ENCODE measurements at places on chromosomes 1 and 21. TPM values are rescaled to one million over a fixed set of nuclear protein-coding genes. Genes with fewer than 3 reads are reported as not detected.

SLFNL1 gene
- 0.16 TPM for polyA plus RNA-seq

LCE2A gene
- polyA plus RNA-seq: not detected

LCE1A gene
- polyA plus RNA-seq: not detected

LEFTY1 gene
- 0.02 TPM for polyA plus RNA-seq

GBP3 gene
- polyA plus RNA-seq: 2.5 TPM
